Naive thymus-derived CD8-positive, alpha-beta T cell (primary cell): ENCODE measurements at places on chromosomes 7 and 10.
A peak's percentile ranks its signal among the peaks of the same experiment; 100 is the strongest.

DNA sequence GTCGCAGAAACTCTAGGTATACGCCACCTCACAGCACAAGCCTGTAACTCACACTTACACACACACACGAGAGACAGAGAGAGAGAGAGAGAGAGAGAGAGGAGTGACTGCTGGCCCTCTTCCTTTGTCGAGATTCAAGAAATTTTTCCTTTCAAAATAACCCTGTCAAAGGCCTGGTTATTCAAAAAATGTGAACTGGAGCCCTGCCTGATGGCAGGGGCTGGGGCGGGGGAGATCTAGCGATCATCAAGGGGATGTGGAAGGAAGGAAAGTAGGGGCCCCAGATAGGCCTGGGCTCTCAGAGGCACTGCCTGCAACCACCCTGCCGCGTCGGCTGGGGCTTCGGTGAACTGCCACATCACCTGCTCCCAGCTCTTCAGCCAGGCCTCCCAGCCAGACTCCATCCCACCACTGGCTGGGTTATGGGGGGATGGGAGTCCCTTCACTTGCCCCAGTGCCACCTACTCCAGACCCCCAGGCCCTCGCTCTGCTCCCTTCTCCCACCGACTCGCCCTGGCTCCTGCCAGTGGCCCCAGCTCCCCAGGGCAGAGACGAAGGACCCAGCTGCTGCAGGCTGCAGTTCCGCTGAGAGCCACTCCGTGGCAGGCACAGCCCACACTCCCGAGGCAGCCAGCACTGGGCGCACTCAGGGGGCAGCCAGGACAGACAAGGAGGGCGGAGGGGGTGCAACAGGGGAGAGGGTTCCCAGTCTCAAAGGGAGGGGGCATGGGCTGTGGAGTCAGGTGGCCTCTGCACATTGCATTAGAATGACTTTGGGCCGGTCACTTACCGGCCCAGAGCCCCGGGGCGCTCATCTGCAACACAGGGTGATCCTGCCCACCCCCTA lies 15.3 kb downstream of the KCNH2 start:
- peak; percentile 50 for DNase-seq

DNA sequence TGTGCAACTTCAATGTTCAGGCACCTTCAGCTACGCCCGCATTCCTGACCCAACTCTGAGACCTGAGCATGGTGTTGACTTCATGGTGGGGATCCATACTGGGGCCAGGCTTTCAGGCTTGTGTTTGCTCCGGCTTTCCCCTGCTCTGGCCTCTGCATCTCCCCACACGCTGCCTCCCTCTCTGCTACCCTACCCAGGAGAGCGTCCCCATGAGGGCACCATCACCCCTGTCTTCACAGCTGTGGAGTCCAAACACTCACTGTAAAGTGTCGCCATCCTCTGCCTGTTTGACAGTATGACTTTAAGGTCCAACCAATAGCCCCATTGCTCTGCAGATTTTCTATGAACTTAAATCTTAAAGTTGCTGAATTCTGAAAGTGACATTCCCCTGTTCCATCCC lies 199.0 kb upstream of the GRB10 start:
- no peak for DNase-seq

GRCh38 chr10:85621562-85621961 lies 745.0 kb downstream of the GRID1 start:
- no peak for DNase-seq

- no peak for DNase-seq
These were observed 5.0 kb downstream of the JAKMIP3 start for GRCh38 chr10:132070724-132071123.

DNA sequence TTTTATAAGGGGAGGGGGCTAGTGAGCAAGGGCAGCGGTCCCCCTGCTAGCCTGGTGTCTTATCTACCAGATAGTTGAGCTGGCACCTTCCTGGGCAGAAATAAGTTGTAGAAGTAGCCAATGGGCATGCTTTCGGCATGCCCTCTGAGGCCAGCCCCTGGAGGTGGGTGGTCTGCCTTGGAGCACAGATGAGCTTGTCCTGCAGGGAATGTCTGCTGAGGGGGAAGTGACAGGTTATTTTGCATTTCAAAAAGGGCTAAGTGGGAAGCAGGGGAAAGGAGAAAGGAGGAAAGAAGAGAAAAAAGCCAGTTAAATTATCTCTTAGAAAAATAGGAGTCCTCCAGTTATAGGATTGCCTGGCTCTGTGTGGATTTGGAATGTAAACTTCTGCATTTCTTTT lies 88.9 kb downstream of the GPR26 start:
- no peak for DNase-seq
